Activated naive CD4-positive, alpha-beta T cell (primary cell): ENCODE measurements at places on chromosomes 7 and 10.

DNA sequence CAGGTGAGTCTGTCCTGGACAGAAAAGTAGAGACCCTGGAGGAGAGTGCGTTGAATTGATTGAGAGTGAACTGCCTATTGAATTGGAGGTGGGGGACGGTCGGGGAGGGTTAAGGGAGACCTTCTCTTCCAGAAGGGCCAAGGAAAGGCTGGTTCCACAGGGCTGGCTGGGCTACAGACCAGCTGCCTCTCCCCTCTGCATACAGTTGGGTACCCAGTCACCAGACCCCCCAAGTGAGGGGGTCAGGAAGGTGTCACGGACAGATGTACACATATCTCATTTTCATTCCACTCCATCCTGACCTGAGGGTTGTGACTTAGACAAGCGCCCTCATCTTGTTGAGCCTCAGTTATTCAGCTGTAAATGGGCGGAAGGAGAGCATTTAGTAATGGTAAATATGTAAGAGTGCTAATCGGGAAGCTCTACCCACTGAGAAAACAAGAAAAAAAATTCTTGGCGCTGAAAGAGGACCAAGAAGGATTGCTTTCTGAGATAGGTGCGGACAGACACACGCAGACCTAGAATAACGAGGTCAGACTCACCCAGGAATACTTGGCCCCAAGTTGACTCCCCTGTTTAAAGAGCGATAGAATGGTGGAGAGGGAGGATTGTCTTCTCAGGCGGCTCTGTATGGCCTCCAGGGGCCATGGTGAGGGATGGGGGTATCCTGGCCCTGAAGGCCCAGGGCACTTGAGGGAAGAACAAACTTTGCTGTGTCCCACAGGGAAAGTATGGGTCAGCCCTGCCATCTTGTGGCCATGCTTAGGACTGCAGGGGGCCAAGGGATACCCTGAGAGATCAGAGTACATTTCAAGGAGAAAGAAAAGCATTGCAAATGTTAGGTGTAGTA is 7.2 kb upstream of the MBL2 start:
- no peak for DNase-seq

DNA sequence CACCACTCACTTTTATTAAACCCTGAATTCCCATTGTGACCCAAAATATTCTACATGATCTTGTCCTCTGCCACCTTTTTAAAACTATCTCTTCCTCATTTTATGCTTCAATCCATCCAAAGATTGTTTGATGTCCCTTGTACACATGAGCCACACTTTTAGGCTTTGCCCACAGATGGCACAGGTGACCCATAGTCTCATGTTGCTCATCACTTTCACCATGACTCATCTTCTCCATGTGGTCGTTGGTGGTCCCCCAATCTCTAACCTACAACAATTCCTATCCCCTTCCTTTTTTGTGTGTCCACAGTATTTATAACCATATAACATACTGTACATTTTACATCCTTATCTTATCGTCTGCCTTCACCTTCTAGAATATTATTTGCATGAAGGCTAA is 271.5 kb upstream of the ZWINT start:
- no peak for DNase-seq

DNA sequence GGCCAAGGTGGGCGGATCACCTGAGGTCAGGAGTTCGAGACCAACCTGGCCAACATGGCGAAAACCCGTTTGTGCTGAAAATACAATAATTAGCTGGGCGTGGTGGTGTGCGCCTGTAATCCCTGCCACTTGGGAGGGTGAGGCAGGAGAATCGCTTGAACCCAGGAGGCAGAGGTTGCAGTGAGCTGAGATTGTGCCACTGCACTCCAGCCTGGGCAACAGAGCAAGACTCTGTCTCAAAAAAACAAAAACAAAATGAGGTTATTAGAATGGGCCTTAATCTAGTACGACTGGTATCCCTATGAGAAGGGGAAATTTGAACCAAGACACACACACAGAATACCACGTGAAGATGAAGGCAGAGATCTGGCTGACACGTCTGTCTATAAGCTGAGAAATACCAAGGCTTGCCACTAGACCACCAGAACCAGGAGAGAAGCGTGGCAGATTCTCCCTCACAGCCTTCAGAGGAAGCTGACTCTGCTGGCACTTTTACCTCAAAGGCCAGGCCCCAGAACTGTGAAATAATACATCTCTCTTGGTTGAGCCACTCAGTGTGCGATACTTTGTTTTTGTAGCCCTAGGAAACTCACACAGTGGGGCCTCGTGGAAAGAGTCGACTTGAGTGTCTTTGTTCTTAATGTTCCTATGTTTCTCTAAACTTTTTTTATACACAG is 59.6 kb downstream of the TMEM209 start:
- no peak for DNase-seq

DNA sequence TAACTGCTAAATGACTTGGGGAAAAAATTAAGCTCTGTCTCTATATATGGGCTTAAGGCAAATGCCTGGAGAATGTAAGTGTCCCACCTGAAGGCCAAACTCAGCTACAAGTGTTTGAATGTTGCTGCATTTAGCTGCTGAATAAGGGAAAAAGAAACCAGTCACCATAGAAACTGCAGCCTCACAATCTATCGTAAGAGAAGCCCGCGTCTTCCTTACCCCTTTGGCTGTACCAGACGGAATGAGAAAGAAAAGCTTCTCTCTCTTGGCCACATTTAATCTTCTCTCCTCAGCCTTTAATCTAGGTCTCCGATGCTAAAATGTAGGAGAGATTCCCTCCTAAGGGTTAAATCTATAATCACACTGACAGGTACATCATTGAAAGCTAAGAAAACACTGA is 147.2 kb downstream of the SFMBT2 start:
- no peak for DNase-seq

GRCh38 chr10:102814873-102815661 is 22.1 kb downstream of the CYP17A1 start:
- no peak for DNase-seq

GRCh38 chr7:108376206-108376605 is 80.0 kb downstream of the NRCAM start:
- DNase-seq: no peak

- no peak for DNase-seq
Observed at GRCh38 chr10:61078542-61079275, 134.7 kb upstream of the RHOBTB1 start.

DNA sequence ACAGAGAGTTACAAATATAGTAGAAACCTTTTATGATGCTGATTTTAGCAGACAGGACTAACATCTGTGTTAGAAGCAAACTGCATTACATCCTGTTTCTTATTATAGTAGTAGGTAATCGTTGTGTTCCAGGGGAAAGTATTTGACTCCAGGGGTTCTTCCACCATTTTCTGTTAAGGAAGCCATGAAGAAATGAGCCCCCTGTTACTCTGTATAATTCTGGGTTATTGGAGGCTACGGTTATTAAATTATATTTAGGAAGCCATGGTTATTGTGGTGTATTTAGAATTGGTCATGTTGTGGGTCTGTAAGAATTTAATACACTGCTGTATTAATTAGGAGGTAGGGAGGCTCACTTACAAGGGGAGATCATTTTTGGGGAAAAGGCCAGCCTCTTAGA is 175.8 kb upstream of the AGK start:
- no peak for DNase-seq

DNA sequence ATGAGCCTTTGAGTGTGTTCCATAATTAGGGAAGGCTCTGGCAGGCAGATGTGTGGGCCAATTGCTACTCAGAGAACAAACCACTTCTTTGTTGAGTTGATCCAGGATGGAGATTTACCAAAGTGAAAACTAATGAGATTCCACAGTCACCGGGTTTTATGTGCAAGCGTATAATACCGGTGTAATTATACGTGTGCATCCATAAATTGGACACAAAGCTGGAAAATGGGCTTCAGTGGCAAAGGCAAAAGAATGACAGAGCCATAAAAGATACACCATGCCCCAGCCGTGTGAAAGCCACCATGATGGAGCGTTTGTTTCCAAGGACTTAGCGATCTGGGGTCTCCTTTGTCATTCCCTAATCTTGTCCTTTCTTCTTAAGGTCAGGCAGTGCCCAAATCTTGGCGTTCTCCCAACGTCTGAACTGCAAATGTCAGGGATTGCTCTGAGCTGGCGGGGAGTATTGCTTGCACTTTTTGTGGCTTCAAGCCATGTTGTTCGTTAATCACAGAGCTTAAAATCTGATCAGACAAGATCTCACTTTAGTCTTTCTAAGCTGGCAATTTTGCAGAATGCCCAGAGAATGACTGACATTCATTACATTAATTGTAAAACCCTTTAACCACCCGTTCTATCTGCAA is 70.1 kb downstream of the NPTX2 start:
- DNase-seq: no peak
